ENCODE measurements at places on chromosomes 3 and 15.

- DNase-seq: no peak
Measured at GRCh38 chr15:58269455-58270414, 131.6 kb downstream of the AQP9 start.

- DNase-seq: no peak
Measured at GRCh38 chr3:59444294-59444671, 394.5 kb upstream of the CFAP20DC start.

DNA sequence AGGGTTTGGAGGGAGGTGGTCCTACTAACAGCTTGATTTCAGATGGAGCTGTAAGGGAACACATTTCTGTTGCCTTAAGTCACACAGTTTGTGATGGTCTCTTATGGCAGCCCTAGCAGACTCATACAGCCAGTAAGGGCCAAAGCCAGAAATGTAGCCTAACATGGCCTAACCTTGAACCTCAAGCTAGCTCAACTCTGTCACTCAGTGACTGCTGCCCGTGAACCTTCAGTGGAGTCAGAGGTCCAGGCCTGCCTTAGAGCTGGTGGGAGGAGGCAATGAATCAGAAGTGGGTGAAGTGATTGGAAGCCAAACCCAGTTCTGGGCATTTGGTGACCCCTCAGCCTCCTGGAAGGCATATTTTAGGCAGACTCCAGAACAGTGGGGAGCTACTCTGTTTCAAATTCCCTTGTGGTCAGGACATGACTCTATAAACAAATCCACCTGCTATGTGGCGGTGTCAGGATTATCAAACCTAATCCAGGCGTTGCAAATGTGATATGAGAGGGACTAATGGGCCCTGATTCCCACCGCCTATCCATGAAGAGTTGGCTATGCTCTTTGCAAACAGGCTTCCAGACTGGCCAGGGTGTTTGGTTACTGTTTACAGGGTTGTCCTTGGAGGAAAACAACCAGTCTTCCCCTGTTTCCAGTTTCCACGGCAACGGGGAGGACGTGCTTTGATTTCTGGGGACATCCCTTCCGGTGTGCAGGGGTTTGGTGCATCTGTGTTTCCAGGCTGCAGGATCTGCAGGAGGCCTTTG, 105.9 kb upstream of the AGBL1 start:
- no peak for DNase-seq

- DNase-seq: no peak
Measured at GRCh38 chr3:188568736-188569135, 414.8 kb downstream of the LPP start.

DNA sequence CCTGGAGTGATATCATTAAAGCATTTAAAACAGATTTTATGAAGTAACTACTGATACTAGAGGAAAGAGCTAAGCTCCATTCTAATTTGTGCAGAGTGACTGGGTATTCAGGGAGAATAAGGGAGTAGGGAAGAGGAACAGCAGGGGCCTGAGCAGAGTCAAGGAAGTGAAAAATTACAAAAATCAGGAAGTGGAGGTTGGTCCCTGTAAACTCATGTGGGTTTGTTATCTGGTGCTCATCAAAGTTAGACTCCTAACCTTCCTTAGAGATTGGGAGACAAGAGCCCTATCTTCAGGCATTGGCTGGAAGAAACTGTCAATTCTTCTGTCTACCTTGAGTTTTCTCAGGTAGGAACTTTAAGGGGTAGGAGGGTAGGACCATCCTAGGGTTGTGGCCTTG, 82.5 kb downstream of the NEK11 start:
- DNase-seq: no peak

- no peak for DNase-seq
Measured at GRCh38 chr3:43907508-43907858, 216.7 kb downstream of the ABHD5 start.

- no peak for DNase-seq
Measured at GRCh38 chr15:100515758-100516157, 13.0 kb downstream of the CERS3 start.

DNA sequence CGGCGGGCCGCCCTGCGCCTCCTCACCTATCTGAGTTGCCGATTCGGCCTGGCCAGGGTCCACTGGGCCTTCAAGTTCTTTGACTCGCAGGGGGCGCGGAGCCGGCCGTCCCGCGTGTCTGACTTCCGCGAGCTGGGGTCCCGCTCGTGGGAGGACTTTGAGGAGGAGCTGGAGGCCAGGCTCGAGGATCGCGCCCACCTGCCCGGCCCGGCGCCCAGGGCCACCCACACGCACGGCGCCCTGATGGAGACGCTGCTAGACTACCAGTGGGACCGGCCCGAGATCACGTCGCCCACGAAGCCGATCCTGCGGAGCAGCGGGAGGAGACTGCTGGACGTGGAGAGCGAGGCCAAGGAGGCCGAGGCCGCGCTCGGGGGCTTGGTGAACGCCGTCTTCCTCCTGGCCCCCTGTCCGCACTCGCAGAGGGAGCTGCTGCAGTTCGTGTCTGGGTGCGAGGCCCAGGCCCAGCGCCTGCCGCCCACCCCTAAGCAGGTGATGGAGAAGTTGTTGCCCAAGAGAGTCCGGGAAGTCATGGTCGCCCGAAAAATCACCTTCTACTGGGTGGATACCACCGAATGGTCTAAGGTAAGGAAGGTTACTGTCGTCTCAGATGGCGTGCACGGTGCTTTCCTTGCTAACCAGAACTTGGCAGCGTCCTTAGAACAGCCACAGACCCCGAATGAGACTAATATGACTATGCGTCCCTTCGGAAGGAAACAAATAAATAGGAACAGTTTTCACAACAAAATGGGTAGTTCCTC, 567 bp downstream of the TICRR start:
- no peak for DNase-seq
